CD4-positive, CD25-positive, alpha-beta regulatory T cell (primary cell): ENCODE measurements at places on chromosomes 16 and 17.

DNA sequence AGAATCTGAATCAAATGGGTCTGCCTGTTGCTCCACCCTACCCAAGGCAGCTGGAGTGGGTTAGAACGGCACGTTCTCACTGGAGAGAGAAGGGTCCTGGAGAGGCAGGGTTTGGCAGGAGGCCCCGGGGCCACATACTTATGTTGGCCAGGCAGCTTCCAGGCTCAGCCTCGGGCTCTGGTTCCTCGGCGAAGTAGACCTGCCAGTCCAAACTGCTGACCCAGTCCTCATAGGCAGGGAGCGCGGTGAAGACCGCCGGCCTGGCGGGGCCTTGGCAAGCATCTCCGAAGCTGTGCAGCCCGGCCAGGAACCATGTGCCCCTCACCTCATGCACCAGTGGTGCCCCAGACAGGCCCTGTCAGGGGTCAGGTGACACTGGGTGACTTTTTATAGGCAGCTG lies 4.8 kb downstream of the PRSS53 start:
- no peak for DNase-seq

GRCh38 chr17:38727736-38728135 lies 2.4 kb upstream of the CISD3 start:
- no peak for DNase-seq

- DNase-seq = peak; percentile 3
Observed at GRCh38 chr16:50879873-50880695, 138.2 kb downstream of the CYLD start.

DNA sequence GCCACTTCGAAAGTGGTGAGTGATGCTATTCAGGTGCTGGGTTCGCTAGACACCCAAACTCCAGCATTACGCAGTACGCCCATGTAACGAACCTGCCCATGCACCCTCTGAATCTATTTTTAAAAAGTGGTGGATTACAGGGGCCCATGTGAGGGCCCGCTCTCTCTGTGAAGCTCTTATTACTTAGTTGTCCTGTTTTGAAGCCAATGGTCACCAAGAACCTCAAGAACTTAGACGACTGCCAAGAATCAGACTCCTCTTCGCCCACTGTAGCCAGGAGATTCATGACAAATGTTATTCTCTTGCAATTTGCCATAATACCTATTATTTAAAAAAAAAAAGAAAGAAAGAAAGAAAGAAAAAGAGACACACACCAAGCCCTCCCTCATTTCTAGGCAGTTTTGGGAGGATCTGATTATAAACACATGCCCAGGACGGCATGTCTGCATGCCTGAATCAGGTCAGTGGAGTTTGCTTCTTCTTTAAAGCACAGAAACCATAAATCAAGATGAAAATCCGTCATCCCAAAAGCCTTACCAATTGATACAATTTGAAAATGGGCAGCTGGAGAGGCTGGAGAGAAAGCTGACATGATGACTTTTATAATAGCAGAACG lies 108.6 kb downstream of the IRX3 start:
- DNase-seq = no peak

- DNase-seq = peak; percentile 48
Observed at GRCh38 chr17:81926451-81927151, 934 bp downstream of the MAFG start.

- DNase-seq = no peak
Observed at GRCh38 chr17:13419676-13420075, 182.1 kb downstream of the HS3ST3A1 start.

- DNase-seq = no peak
Observed at GRCh38 chr17:45115871-45116270, 16.4 kb downstream of the PLCD3 start.

- DNase-seq = no peak
Observed at GRCh38 chr17:4090898-4091297, 51.9 kb downstream of the ZZEF1 start.

GRCh38 chr16:11165894-11166665 lies 89.9 kb downstream of the SOCS1 start:
- no peak for DNase-seq

DNA sequence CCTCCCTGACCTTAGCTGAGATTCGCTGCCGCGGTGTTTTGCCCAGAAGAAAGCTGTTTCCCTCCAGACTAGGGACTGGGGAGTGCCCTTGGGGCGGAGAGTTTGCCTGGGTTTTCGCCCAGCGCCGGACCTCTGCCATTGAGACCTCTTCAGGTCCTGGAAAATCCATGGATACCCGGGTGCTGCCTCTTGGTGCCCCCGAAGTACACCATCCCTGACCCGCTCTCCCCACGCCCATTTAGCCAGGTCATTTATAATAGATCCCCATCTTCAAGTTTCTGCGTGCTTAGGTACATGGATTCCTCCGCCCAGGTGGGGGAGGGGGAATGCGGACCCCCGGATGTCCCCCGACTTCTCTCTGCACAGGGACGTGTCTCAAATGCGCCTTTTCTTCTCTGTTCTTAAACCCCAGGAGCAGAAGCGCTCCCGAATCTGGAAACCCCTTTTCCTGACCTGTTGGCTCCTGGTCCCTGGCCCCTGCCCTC lies 15.0 kb upstream of the CBX8 start:
- DNase-seq = no peak

DNA sequence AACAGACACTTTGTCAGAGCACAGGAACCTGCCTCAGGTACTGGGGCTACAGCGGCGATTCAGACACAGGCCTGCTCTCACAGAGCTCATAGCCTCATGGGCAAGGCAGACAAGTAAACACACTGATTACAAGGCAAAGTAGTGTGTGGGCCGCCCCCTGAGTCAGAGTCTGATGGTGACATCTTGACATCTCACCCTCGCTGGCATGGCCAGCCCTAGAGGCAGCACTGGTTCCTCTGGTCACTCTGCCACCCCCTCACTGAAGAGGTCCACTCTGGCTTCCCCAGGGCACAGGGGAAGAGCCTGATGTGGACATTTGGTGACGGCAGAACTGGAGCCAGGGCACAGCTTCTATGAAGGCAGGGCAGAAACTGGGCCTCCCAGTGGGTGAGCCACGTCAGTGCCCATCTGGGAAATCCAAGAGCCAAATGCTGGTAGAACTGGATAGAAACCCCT lies 32.9 kb upstream of the TOB1 start:
- DNase-seq = no peak

DNA sequence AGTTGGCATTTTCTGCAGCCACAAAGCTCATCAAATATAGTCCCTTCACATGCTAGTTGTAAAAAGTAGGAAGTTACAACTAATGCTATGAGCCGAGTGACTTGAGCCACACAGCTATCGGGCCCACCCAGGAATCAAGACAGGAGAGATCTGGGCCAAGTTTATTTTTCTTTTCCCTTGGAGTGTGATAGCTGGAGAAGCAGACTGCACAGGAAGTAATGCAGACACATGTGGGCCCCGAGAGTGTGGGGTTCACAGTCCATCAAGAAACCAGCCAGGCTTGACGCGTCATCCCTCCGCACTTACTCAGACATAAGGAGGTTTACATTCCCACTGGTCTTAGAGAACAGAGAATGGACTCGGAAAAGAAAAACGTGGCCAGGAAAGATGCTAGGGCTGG lies 403.1 kb upstream of the CDH11 start:
- no peak for DNase-seq

GRCh38 chr16:3252967-3253366 lies 3.5 kb downstream of the MEFV start:
- no peak for DNase-seq

DNA sequence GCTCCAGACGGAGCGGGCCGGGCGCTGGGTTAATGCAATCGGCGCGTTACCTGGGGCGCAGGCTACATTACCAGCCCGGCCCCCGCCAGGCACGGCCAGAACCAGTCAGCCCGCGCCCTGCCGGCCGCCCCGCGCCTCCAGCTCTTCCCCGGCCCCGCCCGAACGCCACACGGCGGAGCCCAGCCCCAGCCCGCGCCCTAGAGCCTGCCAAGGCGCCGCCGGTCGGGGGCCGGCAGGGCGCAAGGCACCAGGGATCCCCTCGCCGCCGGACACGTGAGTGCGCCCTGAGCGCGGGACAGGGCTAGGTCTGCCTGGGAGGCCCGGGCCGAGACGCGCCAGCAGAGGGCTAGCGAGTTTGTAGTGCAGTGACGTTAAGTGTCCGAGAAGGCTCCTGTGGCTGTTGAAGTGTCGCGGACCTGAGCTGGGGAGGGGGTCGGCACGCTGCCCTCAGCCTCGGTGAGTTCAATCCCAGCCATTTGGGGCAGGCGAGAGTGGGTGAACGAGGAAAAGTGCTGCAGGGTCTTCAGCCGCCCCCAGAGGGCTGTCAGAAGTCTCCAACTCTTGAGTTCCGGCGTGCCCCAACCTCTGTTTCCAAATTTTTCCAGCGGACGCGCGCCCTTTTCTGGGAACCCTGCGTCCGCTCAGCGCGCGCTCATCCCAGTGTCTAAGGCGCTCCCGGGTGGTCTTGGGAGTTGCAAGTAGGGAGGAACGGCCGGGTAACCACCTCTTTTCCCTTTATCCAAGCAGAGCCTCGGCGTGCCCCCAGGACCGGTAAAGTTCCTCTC lies at the start of gene SLC6A2:
SLC6A2 (plus strand) TSS at position 92 of the 785 bp plus-strand sequence. CDS start 707 bp downstream, outside the sequence.
- no peak for DNase-seq

DNA sequence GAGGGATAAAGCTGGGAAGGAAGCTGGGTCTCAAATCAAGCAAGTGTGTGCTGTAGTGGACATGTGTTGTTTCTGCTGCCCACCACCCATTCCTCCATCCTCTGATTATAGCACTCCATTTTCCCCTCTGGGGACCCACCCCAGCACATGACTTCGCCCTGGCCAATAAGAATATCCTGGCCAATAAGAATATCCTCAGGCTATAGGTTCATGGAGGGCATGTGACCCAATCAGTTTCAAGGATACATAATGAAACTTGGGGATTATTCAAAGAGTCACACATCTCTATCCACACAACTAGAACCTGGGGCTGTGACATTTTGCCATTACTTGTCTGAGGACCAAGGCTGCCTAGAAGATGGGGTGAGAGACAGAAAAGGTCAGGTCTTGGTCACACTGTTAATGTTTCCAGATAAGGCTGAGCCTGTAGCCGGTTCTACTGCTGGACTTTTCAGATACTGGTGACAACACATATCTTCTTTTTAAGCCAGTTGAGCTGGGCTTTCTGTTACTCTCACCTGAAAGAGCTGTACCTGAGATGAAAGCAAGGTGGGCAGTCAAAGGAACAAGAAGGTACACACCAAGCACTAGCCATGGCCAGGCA lies 33.7 kb downstream of the MYO18A start:
- DNase-seq = no peak

- no peak for DNase-seq
Observed at GRCh38 chr17:48726916-48727286, 1.6 kb downstream of the HOXB13 start.

GRCh38 chr16:12387786-12388185 lies 411.3 kb downstream of the SNX29 start:
- DNase-seq = no peak

DNA sequence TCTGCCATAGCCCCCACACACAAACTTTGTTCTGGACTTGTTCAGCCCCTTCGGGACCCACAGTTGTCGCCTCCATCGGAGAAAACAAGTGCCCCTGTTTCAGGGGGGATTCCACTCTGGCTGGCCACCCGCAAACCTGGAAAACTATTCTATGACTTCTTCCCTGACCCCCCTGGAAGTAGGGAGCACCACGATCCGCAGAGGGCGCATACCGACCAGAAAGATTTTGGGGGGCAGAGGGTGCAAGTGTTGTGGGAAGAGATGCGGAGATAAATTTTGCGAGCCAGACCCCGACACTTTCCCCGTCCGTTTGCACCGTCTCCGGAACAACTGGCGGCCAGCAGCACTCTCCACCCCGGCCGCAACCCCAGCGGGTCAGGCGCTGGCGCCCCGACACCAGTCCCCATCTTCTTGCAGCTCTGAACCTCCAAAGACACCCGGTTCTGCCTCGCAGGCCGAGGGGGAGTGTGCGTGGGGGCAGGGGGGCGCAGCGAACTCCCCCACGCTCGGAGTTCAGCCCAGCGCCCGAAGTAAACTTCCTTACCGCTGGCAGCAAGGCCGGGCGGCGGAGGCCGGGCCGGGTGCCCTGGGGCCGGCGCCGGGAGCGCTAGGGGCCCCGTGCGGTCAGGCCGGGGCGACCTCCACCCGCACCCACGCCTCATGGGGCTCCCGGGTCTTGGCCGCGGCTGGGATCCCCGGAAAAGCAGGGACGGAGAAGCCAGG lies 744 bp downstream of the SALL1 start:
- no peak for DNase-seq

DNA sequence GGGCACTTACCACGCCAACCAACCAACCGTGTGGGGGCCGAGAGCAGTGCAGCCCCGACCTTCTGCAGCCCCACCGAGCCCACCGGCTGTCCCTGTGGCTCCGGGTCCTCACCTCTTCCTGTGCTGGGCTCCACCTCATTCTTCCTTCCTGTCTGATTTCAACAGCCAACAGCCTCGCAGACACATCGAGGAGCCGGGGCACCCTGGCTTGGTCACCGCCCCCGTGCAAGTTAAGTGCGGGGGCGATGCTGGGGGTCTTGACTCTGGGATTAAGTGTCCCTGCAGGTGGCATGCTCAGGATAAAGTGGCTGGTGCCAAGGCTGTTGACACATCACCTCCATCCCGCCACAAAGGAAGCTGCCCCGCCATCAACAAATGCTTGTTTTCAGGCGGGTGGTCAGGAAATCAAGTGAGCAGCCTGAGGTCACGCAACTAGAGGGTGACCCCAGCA lies at the start of gene NLRC3:
NLRC3 (minus strand) TSS at position 102 of the 451 bp plus-strand sequence. CDS start 12,367 bp downstream, outside the sequence.
- peak; percentile 53 for DNase-seq

- DNase-seq = peak; percentile 6
Observed at GRCh38 chr16:27550582-27550920, 607 bp downstream of the KATNIP start.

GRCh38 chr16:57619606-57620334 lies 8.7 kb upstream of the ADGRG1 start:
- DNase-seq = no peak

DNA sequence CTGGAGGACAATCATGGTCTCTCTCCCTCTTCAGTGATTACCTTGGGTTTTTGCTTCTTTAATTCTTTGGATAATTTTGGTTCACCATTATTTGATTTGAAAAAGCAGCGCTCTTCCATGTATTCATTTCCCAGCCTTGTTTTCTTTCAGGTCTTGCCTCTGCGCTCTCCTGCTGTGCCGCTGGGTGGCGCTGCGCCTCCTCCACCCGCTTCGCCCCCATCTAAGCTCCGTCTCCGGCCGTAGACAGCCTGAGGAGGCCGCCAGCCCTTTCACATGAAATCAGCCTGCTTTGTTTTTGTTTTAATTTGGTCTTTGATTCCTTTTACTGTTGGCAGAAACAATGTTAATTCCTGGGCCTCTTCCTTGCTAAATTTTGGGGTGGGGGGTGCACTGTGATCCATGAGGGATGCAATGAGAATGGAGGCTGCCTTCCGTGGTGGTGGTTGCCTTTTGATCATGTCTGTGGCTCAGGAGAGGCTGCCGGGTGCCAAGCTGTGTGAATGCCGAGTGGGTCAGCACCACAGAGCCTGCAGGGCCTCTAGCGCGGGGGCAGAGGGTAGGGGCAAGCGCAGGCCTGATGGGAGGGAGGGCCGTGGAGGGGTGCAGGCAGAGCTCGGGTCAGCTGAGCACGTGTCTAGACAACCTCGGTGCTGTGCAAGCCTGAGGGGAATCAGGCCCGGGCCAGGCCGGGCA lies 64.1 kb downstream of the PLD6 start:
- DNase-seq = peak; percentile 57

- DNase-seq = no peak
Observed at GRCh38 chr16:630815-631405, at the start of gene WFIKKN1. WFIKKN1 (plus strand) TSS chr16:630985; CDS start chr16:631254, 269 bp downstream.
